Endothelial cell (in vitro differentiated cells): ENCODE measurements at places on chromosomes 16 and 17.

GRCh38 chr16:15885560-15886001 is 2.8 kb downstream of the CEP20 start:
- no peak for DNase-seq

DNA sequence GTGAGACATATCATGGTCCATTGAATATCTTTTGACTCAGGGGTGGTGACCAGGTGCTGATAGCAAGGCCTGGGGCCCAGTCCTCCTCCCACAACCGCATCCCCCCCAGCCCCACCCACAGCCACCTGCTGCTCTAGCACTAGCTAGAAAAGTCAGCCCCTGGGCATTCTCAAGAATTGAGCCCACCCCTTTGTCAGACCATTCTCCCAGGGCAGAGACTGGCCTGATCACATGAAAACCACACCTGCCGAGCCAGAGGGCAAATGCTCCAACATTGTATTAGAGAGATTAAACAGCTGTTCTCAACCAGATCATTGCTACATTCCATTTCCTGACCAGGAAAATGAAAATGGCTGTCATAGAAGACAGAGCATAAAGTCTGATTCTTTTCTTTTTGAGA is 62.4 kb downstream of the RAB11FIP4 start:
- DNase-seq, result no peak

- no peak for DNase-seq
These were observed 105.8 kb downstream of the TANC2 start for GRCh38 chr17:63071797-63072196.

- DNase-seq, result no peak
These were observed 4.5 kb downstream of the MT1X start for GRCh38 chr16:56686758-56687157.

GRCh38 chr17:61250335-61250890 is 149.2 kb upstream of the TBX2 start:
- no peak for DNase-seq

DNA sequence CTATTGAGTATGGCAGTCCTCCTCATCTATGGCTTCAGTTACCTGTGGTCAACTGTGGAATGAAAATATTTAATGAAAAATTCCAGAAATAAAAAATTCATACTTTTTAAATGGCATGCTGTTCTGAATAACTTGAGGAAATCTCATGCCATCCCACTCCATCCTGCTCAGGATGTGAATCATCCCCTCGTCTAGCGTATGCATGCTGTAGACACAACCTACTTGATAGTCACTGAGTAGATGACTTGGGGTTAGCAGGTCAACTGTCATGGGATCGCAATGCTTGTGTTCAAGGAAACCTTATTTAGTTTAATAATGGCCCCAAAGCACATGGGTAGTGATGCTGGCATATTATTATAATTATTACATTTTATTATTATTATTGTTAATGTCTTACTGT is 4.8 kb upstream of the VAC14 start:
- no peak for DNase-seq
